ENCODE measurements at places on chromosomes 6 and 20.

DNA sequence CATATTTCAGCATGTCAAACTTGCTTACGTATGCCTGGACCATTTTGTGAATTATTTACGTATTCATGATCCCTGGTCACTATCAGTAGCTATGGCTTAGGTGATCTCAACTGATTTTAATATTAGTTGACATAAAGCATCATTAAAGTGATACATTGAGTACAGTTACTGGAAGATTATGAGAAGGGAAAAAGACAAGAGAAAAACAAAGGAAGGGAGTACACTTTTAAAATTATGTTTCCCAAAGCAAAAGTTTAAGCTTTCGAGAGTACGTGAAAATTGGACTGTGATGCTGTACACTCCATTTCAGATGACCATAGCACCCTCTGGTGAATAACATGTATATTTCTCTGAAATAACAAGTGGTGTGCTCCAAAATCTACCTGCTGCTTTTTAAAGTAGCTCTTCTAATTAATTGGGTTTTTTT lies 215.0 kb upstream of the HSF2 start:
- DNase-seq, result no peak

DNA sequence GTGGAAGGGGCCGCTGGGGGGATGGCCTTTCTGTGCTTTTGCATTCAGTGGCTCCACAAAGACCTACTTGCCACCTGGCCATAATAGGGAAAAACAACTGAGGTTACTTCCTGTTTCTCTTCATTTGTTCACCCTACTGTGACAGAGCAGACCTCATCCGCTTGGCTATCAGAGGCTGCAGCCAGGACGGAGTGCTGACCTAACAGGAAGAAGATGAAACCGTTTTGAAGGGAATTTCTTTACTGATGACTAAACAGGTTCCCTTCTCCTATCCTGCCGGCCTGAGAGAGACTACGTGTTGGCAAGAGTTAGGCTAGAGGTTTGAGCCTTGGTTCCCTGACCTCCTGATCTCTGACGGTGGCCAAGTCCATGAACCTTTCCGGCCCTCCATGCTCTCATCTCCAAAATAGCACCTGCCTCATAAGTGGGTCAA lies 21.3 kb downstream of the PRR18 start:
- DNase-seq, result no peak

GRCh38 chr20:34748709-34749108 lies 44.6 kb downstream of the TP53INP2 start:
- DNase-seq, result no peak

DNA sequence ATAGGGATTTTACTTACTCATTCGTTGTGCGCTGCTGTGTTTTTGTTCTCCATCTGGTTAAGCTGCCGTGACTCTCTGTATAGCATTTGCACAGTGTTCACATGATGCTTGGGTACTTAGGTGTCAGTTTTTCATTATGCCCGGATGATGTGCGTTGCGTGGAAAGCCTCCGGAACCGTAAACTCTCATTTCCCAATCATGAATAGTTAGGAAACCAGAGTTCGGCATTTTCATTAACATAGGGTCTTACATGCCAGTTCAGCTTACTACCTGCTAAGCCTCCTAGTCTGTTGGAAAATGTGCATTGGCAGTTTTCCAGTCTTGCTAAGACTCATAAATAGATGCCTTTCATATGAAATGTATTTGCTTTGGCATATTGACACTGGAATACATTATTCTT lies 483.4 kb upstream of the FLRT3 start:
- DNase-seq, result no peak

DNA sequence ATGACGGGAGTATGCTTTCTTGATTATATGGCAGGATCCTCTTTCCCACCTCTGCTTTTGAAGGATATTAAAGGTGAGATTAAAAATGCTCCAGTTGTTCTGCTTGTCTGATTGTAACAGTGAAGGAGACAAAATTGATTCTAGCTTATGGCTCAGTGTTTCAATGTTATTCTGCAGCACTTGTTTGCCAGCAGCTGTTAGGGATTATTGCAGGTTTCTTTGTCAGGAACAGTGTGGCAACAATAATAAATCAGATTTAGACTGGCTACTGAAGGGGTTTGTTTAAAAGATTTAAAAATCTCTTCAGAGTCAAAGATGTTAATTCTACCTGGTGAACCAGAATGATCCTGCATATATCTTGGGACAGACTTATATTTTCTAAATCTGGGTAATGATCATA lies 126.9 kb downstream of the LAMA2 start:
- DNase-seq, result no peak

- no peak for DNase-seq
Observed at GRCh38 chr6:105592329-105592728, 189.4 kb upstream of the PREP start.

- no peak for DNase-seq
Observed at GRCh38 chr6:132388291-132388690, 13.0 kb downstream of the MOXD1 start.

DNA sequence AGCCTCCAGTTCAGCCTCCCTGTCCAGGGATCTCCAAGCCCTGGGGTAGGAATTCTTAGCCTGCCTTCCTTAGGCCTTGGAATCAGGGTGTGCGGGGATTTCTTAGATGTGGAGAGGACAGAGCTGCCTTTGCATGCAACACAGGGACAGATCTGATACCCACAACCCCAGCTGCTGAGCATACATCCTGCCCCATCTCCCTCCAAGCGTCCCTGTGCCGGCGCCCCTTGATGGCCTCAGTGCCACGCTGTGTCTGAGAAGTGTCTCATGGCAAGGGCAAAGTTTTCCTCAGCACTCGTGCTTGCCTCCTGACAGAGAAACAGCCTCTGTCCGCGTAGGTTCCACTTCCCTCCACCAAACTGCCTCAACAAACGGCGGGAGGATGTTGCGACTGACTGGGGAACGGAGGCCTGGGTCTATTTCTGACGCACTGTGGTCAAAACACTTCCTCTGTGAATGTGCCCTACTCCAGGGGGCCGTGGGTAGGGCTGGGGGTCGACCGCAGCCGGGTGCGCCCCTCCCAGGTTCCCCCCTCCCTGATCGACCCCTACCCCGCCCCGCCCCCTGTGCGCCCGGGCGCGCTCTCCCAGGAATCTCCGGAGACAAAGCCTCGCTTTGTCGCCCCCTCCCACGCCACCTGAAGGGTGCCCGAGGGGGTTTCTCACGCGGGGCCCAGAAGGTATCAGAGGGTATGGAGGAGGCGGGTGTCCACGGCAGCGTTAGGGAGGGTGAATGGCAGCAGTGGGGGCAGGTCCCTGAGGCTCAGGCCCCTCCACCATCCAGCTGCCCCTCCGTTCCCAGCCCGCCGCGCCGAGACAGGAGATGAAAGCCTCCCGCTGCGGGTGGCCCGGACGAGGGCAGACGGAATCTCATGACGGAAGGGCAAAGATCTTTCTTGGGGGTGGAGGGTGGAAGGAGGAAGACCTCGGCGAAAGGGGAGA lies 806 bp downstream of the MICAL1 start:
- DNase-seq, result no peak

- DNase-seq, result peak; percentile 59
Observed at GRCh38 chr6:13538084-13538483, 36.3 kb upstream of the SIRT5 start.

DNA sequence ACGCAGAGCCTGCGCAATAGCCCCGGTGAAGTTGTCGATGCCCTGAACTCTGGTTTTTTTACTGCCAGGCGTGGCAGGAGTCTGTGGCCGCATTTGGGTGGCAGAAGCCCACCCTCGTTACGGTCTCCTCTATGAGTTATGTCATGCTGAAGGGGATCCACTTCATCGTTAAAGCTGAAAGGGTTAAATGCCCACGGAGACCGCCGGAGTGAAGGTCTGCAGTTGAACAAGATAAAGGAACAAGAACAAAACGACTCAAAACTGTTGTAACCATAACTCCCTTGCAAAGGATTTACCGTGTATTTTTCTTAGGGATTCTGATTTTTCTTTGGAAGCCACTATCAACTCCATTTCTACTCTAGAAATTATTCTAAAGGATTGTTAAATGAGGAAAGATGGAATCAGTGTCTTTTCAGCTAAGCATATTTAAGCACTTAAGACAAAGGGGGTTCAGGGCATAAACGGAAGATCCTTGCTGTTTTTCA lies 501 bp upstream of the ELOVL5 start:
- DNase-seq, result no peak

DNA sequence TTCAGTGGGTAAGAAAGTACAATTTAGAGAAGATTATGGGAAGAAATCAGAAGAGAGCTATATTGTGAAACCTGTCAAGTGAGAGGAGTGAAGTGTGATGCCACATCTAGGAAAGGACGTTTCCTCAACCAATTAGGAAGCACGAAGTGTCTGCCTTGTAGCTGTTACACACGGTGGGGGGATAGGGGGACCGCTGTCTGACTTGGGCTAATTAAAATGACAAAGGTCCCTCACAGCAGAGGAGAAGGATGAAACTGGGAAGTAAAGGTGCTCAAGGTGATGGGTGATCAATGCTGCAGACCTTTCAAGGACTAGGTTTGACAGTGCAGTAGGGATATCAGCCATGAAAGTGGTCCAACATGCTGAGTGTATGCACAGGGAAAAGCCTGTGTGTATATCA lies 181.1 kb upstream of the PRSS16 start:
- no peak for DNase-seq

DNA sequence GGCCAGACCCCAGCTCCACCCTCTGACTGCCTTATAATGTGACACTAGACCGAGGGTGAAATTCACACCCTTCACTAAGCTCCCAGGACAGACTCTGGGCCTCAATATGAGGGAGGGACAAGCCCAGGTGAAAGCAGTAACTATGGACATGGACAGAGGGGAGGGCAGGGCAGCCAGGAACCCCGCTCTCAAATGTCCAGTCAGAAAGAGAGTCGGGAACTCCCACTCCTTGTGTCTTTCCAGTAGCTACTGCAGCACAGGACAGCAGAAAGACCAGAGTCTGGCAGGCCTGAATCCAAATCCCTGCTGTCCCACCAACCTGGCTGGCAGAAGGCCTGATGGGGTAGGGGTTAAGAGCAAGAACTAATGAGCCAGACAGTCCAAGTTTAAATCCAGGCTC lies 6.4 kb downstream of the C20orf96 start:
- DNase-seq, result no peak

GRCh38 chr20:6051505-6051904 lies 2.4 kb downstream of the LRRN4 start:
- DNase-seq, result no peak

DNA sequence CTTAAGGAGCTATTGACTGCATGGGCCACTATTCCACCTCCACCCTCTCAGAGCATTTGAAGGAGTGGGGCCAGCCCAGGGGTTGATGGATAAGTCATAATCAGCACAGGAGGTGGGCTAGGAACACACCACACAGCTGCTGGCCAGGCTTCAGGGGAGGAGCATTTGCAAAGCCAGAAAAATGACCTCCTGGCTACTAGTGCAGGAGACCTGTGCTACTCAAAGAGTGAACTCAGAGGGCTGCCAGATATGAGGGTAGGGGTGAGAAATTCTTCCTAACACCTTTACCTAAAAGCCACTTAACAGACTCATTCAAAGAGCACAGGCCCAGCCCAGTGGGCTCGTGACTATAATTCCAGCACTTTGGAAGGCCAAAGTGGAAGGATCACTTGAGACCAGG lies 210.8 kb downstream of the TBXT start:
- no peak for DNase-seq

GRCh38 chr6:147061252-147061651 lies 143.0 kb upstream of the STXBP5 start:
- no peak for DNase-seq

GRCh38 chr20:59933849-59934585 lies 580 bp upstream of the SYCP2 start:
- DNase-seq, result peak; percentile 68

- no peak for DNase-seq
Observed at GRCh38 chr20:59064214-59064722, 21.7 kb upstream of the PRELID3B start.

GRCh38 chr6:85551264-85551663 lies 42.4 kb downstream of the SNX14 start:
- DNase-seq, result peak; percentile 6

GRCh38 chr6:80922916-80923455 lies 816.5 kb downstream of the BCKDHB start:
- no peak for DNase-seq

DNA sequence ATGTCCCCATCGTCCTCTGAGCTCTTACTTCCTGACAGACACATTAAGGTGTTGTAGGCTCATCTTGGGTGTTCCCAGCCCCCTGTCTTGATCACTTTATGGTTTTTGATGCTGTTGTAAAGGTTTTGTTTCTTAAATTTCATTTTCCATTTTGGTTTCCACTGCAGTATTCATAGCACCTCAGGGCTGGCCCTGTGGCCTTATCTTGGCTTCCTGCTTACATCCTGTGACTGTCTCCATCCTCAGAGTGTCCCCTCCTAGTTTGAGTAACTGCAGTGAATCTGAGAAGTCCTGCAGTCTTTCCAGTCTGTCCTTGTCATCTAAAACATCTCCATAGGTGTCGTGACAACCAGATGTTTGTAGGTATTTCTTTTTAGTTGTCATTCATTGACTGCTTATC lies 50.9 kb downstream of the JARID2 start:
- DNase-seq, result peak; percentile 53

DNA sequence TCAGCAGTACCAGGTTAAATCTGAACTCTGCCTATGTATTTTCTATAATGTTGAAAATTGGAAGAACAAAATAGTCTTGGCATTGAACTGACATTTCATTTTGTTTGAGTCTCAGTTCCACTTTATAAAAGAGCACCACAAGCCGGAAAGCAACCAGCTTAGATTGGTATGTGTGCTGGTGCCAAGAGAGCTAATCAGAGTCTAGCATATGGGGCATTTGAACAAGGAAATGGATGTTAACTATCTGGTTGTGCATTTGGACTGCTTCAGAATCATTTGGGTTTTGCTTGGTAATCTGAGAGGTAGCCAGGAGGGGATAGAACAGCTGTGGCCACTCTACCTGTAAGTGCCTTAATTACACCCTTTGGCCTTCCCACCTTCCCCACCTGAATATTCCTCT lies 184.8 kb downstream of the GRIK2 start:
- DNase-seq, result no peak

DNA sequence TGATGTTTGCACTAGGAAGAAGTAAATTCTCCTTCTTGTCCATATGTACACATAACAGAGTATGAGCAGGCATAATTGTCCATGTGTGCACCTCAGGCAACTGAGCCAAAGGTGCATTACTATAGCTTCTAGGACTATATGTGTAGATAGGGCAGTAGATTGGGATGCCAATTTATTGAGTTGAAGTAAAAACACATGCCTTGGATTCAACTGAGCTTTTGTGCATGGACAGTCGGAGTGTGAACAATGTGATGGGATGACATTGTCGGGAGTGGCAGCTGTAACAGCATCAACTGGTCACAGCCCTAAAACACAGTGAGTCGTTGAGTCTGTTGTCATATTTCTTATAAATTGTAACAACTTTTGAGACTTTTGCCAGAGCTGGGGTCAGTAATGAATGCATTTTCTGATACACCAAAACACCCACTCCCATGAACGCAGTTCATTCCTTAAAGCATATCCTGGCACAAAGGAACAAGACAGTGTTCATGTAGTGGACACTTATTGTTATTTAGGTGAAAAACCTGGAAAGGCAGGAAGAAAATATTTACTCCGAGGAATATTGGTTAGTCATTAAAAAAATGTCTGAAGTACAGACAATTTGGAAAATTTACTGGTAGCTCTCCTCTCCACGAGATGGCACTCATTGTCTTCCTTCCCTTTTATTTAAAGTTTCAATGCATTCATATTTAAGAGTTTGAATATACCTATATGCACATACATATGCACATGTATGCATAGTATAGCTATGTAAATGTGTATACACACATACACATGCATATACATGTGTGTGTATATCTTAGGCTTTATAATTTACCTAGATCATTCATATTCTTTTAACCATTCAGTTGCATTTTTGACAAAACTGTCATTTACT lies 302.0 kb upstream of the STXBP5 start:
- DNase-seq, result peak; percentile 40

Data from hematopoietic multipotent progenitor cell treated with erythropoietin and hydrocortisone succinate and interleukin-3 and kit ligand, for 15 days (in vitro differentiated cells).